ENCODE measurements at places on chromosomes 2 and 18.

DNA sequence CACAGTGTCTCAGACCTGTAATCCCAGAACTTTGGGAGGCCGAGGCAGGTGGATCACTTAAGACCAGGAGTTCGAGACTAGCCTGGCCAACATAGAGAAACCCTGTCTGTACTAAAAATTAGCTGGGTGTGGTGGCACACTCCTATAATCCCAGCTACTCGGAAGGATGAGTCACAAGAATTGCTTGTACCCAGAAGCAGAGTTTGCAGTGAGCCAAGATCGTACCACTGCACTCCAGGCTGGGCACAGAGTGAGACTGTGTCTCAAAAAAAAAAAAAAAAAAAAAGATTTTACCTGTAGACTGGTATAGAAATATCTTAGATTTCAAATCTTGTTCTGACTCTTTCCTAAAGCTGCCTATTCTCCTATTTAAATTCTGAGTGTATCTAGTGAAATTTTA is 7.2 kb upstream of the KLHL29 start:
- DNase-seq, result no peak

GRCh38 chr2:119541476-119541875 is 2.8 kb upstream of the CFAP221 start:
- DNase-seq, result no peak

DNA sequence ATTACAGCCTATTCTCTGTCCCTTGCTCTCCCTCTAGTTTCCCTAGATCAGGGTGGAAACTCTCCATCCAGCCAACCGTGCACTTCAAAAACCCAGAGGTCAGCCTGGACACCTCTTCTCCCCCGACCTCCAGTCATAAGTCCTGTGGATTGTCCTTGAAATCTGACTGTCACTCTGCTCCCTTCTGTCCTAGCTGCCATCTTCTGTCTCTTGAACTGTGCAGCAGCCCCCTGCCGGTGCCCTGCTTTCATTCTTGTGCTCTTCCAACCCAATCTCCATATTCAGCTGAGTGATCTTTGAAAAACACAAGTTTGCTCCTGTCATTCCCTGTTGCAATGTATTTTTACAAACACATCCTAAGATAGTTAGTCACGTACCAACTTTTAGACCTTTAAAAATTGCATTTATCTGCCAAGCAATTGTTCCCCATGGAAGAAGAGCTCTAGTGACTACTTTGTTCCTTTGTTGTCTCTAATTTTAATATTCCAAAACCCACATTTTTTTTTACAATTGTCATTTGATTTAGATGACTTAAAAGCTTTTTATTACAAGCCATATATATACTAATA is 254.3 kb downstream of the CAMKMT start:
- DNase-seq, result no peak

DNA sequence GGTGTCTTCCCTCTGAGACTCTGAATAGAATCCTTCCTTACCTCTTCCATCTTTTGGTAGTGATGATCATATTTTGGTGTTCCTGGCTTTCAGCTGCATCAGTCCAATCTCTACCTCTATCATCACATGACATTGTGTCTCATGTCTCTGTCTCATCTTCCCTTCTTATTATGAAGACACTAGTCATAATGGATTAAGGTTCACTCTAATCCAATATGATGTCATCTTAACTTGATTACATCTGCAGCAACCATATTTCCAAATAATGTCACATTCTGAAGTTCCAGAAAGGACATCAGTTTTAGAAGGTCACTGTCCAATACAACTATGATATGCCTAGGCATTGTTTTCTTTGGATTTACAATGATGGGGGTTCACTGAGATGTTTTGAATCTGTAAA is 31.5 kb downstream of the CMPK2 start:
- DNase-seq, result no peak

DNA sequence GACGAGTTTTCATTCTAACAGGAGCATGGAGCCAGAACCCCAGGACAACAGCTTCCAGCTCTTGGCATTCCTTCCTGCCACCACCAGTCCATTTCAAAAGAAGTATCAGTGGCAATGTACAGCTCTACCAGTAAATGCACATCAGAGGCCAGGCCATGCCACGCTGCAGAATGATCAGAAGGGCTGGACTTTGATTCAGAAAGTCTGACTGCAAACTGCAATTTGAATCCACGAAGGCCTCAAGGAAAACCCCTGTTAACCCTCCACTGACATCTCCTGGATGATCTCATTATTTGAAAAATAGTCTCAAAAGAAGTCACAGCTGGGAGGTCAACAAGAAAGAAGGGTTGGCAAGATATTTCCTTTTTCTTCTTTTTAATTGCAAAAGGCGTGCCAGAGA is 119.2 kb downstream of the MYO5B start:
- no peak for DNase-seq

All from central memory CD8-positive, alpha-beta T cell (primary cell).